ENCODE measurements at places on chromosomes 12 and 14. TPM values are rescaled to one million over a fixed set of nuclear protein-coding genes. Genes with fewer than 3 reads are reported as not detected.
A peak's percentile ranks its signal among the peaks of the same experiment; 100 is the strongest.

DNA sequence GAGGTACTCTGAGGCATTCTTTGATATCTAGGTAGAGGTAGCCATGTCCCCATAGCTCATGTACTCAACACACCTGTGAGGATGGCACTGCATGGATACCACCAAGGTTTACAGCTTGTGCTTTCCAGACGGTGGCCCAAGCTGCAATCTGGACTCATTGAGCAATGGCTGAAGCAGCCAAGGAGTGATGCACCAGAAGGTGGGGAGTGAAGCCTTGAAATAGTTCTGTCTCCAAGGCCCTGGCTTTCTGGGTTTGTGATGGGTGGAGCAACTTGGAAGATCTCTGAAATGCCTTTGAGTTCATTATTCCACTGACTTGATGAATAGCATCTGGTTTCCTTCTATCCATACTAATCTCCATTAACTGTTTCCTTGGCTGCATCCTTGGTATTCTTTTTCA, 290.0 kb upstream of the NOVA1 start:
- DNase-seq = no peak

GRCh38 chr12:8887285-8887715, 27.0 kb upstream of the PHC1 start:
- DNase-seq = no peak

- DNase-seq = peak; percentile 54
These were observed 3.6 kb upstream of the ARID2 start for GRCh38 chr12:45725631-45726602.

- DNase-seq = no peak
These were observed 5.7 kb downstream of the PITPNM2 start for GRCh38 chr12:123145211-123145610.

DNA sequence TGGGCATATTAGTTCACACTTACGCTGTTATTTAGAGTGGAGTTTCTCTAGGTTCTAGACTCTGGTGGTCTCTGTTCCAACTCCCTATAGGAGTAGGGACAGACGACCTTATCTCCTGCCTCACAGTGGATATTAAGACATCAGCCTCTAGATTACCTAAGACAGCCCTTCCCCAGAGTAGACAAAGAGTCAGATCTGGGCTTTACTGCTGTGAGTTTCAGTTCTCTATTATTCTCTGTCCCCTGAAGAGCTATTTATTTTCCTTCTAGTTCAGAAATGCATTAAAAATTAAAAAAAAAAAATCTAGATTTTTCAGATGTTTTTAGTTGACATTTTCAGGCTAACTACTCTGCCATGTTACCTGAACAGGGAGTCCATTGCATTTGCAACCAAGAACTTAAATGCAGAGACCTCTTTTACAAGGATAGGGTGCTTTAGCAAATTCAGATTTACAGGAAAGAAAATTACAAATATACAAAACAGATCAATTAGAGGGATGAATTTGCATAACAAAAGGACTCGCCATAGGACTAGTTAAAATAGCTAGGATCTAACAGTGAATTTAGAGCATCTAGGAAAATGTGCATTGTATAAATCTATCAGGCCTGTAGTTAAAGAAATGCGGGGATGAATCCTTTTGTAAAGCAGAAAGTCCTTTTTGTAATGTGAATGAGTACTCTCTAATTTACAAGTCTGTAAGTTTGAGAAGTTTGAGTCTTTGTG, 381.4 kb downstream of the APAF1 start:
- DNase-seq = no peak

GRCh38 chr12:58803908-58804307, 116.4 kb downstream of the LRIG3 start:
- peak; percentile 2 for DNase-seq

DNA sequence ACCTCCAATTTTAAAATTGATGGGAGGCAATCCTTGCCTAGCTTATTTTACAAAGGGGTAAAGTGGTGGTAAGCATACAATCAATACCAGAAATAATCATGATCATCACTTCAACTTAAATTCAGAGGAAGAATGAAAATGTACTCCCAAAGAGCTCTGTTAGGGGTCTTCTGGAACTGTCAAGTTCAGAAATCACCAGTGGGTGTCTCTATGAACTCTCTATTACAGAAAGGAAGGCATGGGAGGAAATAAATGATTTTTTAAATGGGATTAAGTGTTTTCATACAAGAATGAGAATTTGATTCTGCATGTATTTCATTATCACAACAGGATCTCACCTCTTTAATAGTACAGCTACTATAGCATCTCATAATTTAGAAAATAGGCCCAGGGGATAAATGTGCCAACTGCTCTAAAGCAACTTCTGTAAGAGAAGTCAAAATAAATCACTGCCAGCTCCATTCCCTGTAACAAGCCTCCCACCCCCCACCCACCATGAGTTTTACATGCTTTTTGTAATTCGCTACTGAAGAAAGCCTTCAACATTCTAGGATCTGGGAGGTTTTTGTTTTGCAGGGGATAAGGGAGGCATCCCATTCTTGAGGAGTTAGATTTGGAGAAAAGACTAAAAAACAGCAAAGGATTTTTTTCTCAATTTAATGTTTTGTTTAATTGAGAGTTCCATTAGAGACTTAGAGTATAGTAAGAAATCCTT, 9.7 kb downstream of the DCP1B start:
- DNase-seq = no peak

DNA sequence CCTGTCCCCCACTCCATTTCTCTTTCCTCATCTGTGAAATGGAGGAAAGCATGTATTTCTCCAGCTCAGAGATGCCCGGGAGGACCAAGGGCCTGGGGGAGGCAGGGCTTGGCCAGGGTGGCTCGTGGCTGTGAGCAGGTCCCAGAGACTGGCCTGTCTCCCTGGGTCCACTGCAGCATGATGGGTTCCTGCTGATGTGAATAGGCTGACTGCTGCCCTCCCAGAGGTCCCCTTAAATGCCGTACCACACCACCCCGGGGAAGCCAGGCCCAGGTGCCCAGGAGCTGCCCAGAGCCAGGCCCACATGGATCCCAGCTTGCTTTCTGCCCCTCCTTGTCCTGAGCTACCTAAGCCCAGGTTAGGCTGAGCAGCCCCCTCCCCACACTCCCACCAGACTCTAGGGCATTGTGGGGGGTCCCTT, 158.2 kb upstream of the C14orf180 start:
- DNase-seq = no peak

DNA sequence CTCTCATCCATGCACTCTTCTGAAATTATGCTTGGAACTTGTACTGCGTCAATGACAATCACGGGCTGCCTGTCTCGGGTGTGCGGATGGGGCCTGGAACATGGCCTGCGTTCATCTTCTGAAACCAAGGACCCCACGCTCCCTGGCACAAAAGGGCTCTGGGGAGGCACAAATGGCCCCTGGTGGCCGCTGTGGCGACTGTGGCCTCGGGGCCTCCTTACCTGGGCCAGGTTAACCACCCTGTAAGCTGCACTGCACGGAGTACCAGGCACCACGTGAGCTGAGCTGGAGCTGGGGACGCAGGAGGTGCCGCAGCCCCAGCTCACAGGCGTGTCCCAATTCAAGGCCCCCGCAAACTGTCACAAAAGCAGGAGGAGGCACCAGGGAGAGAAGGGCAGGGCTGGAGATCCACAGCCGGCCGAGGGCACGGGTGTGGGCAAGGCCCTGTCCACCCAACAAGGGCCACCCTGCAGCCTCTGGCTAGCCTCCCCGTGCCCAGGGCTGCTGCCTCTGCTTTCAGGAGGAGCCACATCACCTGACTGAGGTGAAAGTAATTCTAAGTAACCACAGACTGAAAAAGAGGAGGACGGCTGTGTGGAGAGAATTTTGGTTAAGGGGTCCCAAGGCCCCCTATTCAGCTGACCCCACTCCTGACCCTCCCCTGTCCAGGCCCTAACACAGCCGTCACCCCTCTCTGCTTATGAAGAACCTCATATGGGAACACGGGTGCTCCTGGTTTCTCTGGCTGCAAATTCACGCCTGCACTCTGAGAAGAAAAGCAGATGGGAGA, 61.1 kb upstream of the GALNT9 start:
- no peak for DNase-seq

DNA sequence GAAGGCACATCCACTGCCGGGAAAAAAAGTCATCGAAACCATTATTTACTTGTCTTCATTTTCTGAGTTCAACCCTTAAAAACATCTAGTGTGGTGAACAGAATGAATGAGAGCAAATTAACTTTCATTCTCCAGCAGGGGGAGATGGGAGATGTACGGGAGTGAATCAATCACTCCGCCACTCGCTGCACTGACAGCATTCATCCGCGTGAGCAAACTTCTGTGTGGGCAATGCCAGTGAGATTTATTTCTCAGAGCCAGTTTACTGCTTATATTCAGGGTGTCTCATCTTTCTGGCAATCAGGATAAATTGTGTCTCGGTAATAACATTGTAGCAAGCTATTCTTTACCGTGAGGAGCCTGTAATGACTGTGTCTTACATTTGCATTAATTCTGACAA, 463.6 kb upstream of the MIS18BP1 start:
- no peak for DNase-seq

- no peak for DNase-seq
These were observed 48.8 kb upstream of the SLCO1C1 start for GRCh38 chr12:20646239-20646827.

DNA sequence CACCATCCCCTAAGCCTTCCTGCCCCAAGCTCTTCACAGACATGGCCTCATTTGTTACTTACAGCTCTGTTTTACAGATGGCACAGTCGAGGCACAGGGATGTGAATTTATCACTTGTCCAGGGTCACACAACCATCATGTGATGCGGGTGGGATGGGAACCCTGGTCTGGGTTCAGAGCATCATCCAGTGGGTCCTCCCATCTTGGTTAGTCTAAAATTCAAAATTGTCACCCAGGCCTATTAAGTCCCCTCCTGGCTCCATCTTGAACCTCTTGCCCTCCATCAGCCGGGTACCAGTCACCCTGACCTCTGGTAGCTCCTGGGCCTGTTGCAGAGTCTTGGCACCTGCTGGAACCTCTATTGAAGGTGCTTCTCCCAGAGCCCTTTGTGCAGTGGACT, 52.9 kb downstream of the ACACB start:
- DNase-seq = no peak

DNA sequence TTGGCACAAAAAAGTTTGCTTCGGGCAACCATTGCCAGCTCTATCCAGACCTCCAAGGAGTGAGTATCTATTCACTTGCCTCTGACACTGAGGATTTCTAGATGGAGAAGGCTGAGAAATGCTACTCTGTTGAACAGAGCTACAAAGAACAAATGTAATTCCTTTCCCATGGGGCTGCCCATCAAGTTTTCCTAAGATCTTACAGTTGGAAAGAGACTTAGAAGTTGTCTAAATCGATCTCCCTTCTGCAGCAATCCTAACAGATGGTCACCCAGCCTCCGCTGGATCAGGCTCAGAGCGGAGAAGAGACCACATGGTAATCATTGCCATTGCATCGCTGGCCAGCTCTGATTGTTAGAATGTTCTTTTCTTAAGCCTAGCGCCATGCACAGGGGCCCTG, 110.1 kb upstream of the BCL2L14 start:
- DNase-seq = no peak

- DNase-seq = no peak
These were observed 39.5 kb downstream of the ATP2A2 start for GRCh38 chr12:110320550-110320949.

DNA sequence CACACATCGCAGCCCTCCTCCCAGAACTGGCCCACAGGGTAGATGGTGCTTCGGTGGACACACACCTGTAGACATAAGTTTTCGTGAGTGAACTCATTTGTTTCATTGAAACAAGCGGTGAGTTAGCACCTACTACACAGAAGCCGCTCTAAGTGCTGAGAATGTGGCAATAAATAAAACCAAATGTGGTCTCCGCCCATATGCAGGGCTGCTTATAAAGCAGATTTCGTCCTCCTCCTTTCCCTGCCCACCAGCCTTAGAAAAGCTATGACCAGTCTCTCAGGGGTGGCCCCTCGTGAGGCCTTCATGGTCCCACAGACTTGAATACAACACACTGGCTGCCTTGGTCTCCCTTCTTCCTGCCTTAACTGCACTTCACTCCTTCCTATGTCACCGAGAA, 31.1 kb upstream of the ANO2 start:
- DNase-seq = no peak

DNA sequence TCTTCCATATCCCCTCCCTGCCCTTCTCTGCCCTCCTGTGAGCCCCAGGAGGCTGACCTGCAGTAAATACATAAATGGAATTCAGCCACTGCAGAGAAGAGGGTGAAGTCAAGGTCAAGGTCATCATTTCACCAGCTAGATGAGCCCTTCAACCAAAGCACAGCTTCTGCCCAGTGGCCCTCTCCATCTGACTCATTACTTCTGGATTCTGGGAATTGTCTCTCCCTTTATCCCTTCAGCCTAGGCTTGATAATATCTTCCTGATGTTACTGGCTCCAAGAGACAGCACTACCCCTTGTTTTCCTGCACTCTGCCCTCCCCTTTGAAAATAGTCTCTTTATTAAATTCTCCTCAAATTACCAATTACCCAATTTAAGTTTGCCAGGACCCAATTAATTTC, 64.5 kb downstream of the TTC9 start:
- no peak for DNase-seq

GRCh38 chr14:71324767-71325272, 417.6 kb downstream of the PCNX1 start:
- DNase-seq = no peak

GRCh38 chr12:50297996-50298395, 14.7 kb upstream of the LIMA1 start:
- DNase-seq = no peak

DNA sequence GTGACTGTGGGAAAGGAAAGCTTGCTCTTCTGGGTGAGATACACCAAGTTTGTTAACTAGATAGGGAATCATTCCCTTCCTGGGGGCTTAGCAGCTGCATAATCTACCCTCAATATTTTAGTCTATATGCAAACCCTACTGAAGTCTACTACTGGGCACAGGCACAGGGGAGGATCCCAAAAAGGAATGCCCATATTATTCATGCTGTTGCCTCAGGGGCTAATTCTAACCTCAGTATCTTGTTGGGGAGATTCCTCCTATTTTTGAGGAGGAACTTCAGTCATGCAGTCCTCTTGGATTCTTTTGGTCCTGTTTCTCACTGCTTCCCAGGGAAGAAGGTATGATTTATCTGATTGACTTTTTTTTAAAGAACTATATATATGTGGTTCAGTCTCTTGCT, 58.9 kb upstream of the ANKS1B start:
- DNase-seq = no peak

DNA sequence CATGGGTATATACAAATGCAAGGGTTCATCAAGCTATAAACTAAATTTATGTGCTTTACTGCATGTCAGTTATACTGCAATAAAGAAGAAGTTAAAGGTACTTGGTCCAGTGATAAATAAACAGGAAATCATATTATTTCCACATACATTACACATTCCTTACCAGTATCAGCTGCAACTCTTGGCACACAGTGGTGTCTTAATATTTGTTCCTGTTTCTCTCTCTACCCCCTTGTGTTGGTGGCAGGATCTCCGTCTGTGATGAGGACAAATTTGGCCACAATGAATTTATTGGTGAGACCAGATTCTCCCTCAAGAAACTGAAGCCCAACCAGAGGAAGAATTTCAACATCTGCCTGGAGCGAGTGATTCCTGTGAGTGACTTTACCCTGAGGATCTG, 19.2 kb upstream of the OAS1 start:
- DNase-seq = no peak

Gene NR2C1
- 84.3 TPM for total RNA-seq

Gene KRT83
- not detected for total RNA-seq

Gene NRL
- 0.85 TPM for total RNA-seq

Gene TMEM132C
- total RNA-seq = 11.1 TPM

Gene ADAMTS20
- total RNA-seq = 1.0 TPM

Gene PRH1
- total RNA-seq = 103 TPM

Gene DRAM1
- total RNA-seq = 14.0 TPM

Gene RASAL1
- total RNA-seq = 0.11 TPM

Gene AMDHD1
- total RNA-seq = 0.16 TPM

Gene PCED1B
- 1.1 TPM for total RNA-seq

Gene LRTM2
- not detected for total RNA-seq

Measured in urinary bladder (tissue), 4 donors.